ENCODE measurements at places on chromosomes 2 and 18. TPM values are rescaled to one million over a fixed set of nuclear protein-coding genes. Genes with fewer than 3 reads are reported as not detected.

IFIH1 gene
- 32.1 TPM for total RNA-seq

CRYGC gene
- not detected for total RNA-seq

SH3RF3 gene
- 5.9 TPM for total RNA-seq

ARHGEF4 gene
- total RNA-seq: 3.6 TPM

VPS4B gene
- total RNA-seq: 46.0 TPM

KLHL30 gene
- total RNA-seq: not detected

ASB18 gene
- total RNA-seq: not detected

PID1 gene
- 0.53 TPM for total RNA-seq

SLC9A2 gene
- total RNA-seq: not detected

TMEM247 gene
- not detected for total RNA-seq

POTEC gene
- not detected for total RNA-seq

TXNL4A gene
- 55.7 TPM for total RNA-seq

CABLES1 gene
- not detected for total RNA-seq

CNTNAP5 gene
- not detected for total RNA-seq

KLHL41 gene
- not detected for total RNA-seq

BCL11A gene
- total RNA-seq: 3.3 TPM

FOXD4L1 gene
- not detected for total RNA-seq

ASIC4 gene
- 0.17 TPM for total RNA-seq

MOGAT1 gene
- not detected for total RNA-seq

VWA3B gene
- not detected for total RNA-seq

OTOS gene
- total RNA-seq: not detected

DSC2 gene
- not detected for total RNA-seq

DYSF gene
- 0.27 TPM for total RNA-seq

LTBP1 gene
- not detected for total RNA-seq

TRIM54 gene
- total RNA-seq: not detected

TXNDC2 gene
- not detected for total RNA-seq

SKOR2 gene
- total RNA-seq: not detected

ANKRD30BL gene
- not detected for total RNA-seq

HOXD13 gene
- total RNA-seq: not detected

BARD1 gene
- total RNA-seq: 5.2 TPM

NEB gene
- total RNA-seq: 1.8 TPM

CNOT9 gene
- 62.8 TPM for total RNA-seq

PTPRN gene
- total RNA-seq: not detected

RAX gene
- total RNA-seq: not detected

TSGA10 gene
- total RNA-seq: 10.6 TPM

SNRPD1 gene
- 38.9 TPM for total RNA-seq

CPO gene
- total RNA-seq: not detected

SERPINB11 gene
- total RNA-seq: not detected

MSTN gene
- total RNA-seq: not detected

SPR gene
- total RNA-seq: not detected

GCA gene
- 5.0 TPM for total RNA-seq

SUMO1 gene
- 72.9 TPM for total RNA-seq

RPRM gene
- not detected for total RNA-seq

PRSS56 gene
- total RNA-seq: not detected

FNDC4 gene
- total RNA-seq: not detected

SPAG16 gene
- total RNA-seq: 3.2 TPM

SLC5A7 gene
- not detected for total RNA-seq

DAW1 gene
- total RNA-seq: not detected

PAX8 gene
- total RNA-seq: 0.36 TPM

IL18RAP gene
- 2.6 TPM for total RNA-seq
